Suprapubic skin (tissue), 4 donors: ENCODE measurements at places on chromosomes 4 and X. TPM values are rescaled to one million over a fixed set of nuclear protein-coding genes. Genes with fewer than 3 reads are reported as not detected.

- DNase-seq = no peak
Measured at GRCh38 chrX:41900321-41900720, 23.0 kb downstream of the CASK start.

MAGEC3 gene
- not detected for total RNA-seq

DNA sequence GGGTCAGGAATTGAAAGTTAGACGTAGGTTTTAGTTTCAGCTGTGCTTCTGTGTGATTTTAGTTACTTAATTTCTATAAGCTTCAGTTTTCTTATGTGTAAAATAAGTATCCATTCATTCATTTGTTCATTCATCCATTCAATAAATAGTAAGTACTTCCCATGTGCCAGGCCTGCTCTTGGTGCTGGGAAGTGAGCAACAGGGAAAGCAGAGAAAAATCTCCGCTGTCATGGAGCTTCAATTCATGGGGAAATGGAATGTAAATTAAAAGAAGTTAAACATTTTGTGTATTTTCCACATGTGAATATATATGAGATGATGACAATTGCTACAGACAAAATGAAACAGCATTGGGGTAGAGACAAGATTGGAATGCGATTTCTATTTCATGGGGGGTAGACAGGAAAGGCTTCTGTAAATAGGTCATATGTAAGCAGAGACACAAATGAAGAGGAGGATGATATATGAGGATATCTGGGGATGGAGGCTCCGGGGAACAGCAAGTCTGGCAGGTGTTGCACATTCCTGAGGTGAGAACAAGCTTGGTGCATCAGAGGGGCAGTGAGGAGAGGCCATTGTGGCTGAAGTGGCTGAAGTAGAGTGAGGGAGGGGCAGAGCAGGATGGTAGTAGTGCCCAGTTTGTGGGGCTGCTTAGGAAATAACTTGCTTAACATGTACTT, 66.2 kb downstream of the FHIP1A start:
- no peak for DNase-seq

SEC24B gene
- total RNA-seq = 49.0 TPM

GRCh38 chr4:26736621-26737020, 124.0 kb upstream of the STIM2 start:
- DNase-seq = no peak

STPG2 gene
- total RNA-seq = 2.5 TPM
